ENCODE measurements at places on chromosomes 5 and 9. TPM values are rescaled to one million over a fixed set of nuclear protein-coding genes. Genes with fewer than 3 reads are reported as not detected.

Gene THBS4
- total RNA-seq: 0.14 TPM

Gene KIF12
- total RNA-seq: 2.0 TPM

Gene PURA
- total RNA-seq: 5.7 TPM

Gene AK1
- total RNA-seq: 80.0 TPM

Gene C5orf52
- total RNA-seq: not detected

Gene BARHL1
- not detected for total RNA-seq

Gene FGF18
- 0.25 TPM for total RNA-seq

Gene FGD3
- 0.17 TPM for total RNA-seq

Gene SHISAL2B
- total RNA-seq: not detected

Gene LCN10
- total RNA-seq: not detected

Gene ARID3C
- 0.18 TPM for total RNA-seq

Gene ORM2
- not detected for total RNA-seq

Gene FAT2
- total RNA-seq: not detected

Gene TSLP
- total RNA-seq: not detected

Gene IFNA6
- total RNA-seq: not detected

Gene GRM6
- not detected for total RNA-seq

Gene C8G
- total RNA-seq: 1.9 TPM

Gene CREB3
- total RNA-seq: 58.7 TPM

Gene UNC13B
- total RNA-seq: 8.7 TPM

Gene CTSL
- 1,037 TPM for total RNA-seq

Gene OLFML2A
- 18.2 TPM for total RNA-seq

Gene FGF1
- total RNA-seq: 0.13 TPM

Gene ADAMTS6
- total RNA-seq: 0.12 TPM

Gene IL4
- not detected for total RNA-seq

Gene TUSC1
- total RNA-seq: 4.8 TPM

Gene SERF1B
- total RNA-seq: 69.7 TPM

Gene EXD3
- total RNA-seq: 7.4 TPM

Gene PCDH1
- total RNA-seq: 1.7 TPM

Gene PWWP2A
- total RNA-seq: 11.2 TPM

Gene ELAVL2
- not detected for total RNA-seq

Gene INSL6
- total RNA-seq: not detected

Gene BSPRY
- not detected for total RNA-seq

Gene PHF24
- total RNA-seq: 0.26 TPM

Gene PCDHB11
- 0.11 TPM for total RNA-seq

Gene TMC1
- total RNA-seq: 0.05 TPM

Gene ALDOB
- total RNA-seq: not detected

Gene OBP2B
- total RNA-seq: not detected

All from A549 treated with CpdA at 1 μM for 4 hours (cell line).